Stimulated activated CD4-positive, alpha-beta T cell treated with anti-CD3 and anti-CD28 coated beads, Interleukin-12 subunit alpha, Interleukin-12 subunit beta, amount 100 ng/mL, for 48 hours (primary cell): ENCODE measurements at places on chromosomes 1 and 21.

GRCh38 chr1:70608815-70609214 is 197.7 kb downstream of the CTH start:
- DNase-seq = no peak

GRCh38 chr1:222331340-222331739 is 216.6 kb downstream of the HHIPL2 start:
- no peak for DNase-seq

- DNase-seq = no peak
These were observed 2.5 kb downstream of the DNMT3L start for GRCh38 chr21:44259082-44259705.

DNA sequence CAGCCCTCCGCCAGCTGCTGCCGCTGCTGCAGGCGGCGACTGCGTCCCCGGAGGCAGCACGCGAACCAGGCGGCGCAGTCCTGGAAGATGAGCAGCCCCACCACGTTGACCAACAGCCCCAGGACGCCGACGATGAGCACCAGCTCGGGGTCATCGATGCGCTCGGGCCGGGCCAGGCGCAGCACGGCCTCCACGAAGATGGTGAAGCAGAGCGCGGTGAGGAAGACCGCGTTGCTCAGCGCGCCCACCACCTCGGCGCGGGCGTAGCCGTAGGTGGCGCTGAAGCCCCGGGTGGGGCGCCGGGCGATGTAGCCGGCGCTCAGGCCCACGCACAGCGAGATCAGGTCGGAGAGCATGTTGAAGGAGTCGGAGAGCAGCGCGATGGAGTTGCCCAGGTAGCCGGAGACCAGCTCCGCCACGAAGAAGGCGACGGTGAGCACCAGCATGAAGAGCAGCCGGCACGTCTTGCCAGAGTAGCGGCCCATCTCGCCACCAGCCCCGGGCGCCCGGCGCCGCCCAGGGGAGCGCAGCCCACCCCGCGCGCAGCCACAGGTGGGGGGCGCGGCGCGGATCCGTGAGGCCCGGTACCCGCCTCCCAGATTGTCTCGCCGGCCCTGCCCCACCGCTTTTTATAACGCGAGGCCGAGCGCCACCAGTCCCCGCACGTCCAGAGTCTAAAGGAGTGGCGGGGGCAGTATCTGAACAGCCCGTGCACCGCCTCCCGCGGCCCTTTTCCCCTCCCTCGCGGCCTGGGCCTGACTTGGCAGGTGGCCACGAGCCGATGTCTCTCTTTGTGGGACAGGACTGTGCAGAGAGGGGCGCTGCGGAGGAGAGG is at the start of gene SLC30A10:
Gene SLC30A10, minus strand, starts transcription at position 602 of the 835 bp plus-strand sequence. Its CDS starts 117 bp downstream, at position 485.
- no peak for DNase-seq

- DNase-seq = no peak
These were observed 20.2 kb downstream of the NFYC start for GRCh38 chr1:40711465-40712404.

GRCh38 chr21:45155910-45156309 is 81.5 kb downstream of the ADARB1 start:
- no peak for DNase-seq
